ENCODE measurements at places on chromosomes 6 and 20. TPM values are rescaled to one million over a fixed set of nuclear protein-coding genes. Genes with fewer than 3 reads are reported as not detected.

DNA sequence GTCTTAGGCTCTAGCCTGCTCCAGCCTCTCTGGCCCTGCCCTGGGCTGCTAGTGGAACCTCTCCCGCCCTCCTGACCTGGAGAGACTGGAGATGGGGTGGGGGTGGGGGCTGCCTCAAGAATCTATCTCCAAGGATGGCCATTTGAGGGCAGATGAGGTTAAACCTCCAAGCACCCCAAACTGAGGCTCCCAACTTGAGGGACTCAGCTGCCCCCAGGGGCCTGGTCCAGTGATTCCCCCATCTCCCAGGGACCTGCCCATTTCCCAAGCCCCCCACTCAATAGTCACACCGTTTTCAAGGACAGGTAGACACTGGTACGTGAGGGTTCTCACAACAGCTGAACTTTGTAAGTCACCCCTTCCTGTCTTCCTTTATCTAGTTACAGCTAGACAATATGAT, 7.1 kb upstream of the BPIFB1 start:
- DNase-seq: no peak

- no peak for DNase-seq
Observed at GRCh38 chr6:130520801-130521200, 155.0 kb downstream of the TMEM200A start.

DNA sequence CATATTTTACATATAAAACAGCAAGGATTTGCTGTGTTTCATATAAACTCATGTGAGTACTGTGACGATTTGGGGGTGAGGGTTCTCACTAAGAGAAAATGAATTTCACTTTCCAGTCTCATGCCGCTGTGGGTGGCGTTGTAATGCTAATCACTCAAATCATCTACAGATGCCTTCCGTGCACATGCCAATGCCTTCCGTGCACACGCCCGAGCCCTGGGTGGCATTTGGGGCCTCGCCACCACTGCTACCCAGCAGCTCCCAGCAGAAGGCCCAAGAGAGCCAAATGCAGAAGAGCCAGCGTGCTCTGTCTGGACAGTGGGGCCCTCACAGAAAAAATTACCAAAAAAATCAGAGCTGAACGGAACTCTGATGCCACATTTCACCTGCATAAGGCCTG, 53.7 kb downstream of the WDR27 start:
- DNase-seq: no peak

- no peak for DNase-seq
Observed at GRCh38 chr6:163974322-163974721, 559.8 kb downstream of the QKI start.

DNA sequence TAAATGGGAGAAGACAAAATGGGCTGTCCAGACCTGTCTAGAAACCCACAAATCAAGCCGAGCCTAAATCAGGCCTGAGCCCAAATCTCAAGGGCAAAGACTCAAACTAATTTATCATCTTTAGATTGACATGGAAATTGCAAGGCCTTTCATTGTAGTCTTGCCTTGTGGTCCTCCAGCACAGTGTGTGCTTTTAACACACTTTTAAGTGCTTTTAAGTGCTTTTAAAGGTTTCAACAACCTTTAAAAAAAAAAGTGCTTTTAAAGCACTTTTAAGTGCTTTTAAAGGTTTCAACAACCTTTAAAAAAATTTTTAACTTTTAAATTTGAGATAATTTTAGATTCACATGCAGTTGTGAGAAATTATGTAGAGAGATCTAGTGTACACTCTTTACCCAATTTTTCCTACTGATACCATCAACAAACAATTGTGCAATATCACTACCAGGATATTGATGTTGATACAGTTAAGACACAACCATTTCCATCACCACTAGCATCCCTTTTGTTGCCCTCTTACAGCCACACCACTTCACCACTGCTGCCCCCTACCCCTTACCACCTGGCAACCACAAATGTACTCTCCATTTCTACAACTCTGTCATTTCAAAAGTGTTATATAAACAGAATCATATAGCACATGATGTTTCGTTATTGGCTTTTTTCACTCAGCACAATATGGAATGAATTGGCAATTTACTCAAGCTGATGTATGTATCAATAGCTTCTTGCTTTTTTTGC, 23.1 kb upstream of the DCBLD1 start:
- DNase-seq: no peak

Gene KIF25
- 0.34 TPM for total RNA-seq

DNA sequence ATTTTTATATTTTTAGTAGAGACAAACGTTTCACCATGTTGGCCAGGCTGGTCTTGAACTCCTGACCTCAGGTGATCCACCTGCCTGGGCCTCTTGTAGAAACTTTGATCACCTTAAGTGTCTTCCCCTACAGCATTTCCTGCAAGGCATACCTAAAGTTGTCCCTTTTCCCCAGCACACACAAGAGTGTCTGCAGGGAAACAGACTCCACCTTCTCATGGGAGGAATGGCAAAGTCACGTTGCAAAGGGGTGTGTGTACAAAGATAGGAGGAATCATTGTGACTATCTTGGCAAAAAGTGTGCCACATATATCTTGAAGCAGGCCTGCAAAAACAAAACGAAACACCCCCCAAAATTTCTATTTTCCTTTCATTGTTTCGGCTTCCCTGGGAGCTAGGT, 160.8 kb upstream of the RNF24 start:
- DNase-seq: no peak

Gene RWDD2A
- 5.2 TPM for total RNA-seq

- DNase-seq: peak; percentile 54
Observed at GRCh38 chr6:154928325-154928922, 66.7 kb upstream of the TIAM2 start.

Gene NKX2-2
- total RNA-seq: not detected

GRCh38 chr20:45836841-45837240, 3.2 kb downstream of the SNX21 start:
- no peak for DNase-seq

DNA sequence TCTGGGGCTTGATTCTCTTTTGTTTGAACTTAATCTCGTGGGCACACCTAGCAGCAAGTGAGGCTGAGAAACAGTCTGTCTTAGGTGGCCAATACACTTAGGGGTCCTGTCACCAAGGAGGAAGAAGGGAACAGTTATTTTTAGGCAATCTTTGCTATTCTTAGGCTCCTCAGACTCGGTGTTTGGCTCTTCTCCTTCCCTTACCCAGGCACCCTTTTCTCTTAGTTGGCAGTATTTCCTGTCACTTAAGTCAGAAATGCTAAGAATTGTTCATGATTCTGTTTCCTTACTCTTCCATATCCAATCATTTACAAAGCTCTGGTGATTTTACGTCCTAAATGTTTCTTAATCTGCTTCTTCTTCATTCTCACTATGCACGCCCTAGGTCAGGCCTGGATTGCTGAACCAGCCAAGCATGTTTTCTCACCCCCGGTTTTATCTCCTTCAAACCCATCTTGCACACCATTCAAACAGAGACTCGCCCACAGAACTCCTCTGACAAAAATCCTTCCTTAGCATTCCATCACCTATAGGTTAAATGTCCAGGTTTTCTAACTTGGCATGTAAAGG, 45.2 kb upstream of the TMEM217 start:
- no peak for DNase-seq

GRCh38 chr6:98835149-98836024, 1.0 kb downstream of the POU3F2 start:
- no peak for DNase-seq

DNA sequence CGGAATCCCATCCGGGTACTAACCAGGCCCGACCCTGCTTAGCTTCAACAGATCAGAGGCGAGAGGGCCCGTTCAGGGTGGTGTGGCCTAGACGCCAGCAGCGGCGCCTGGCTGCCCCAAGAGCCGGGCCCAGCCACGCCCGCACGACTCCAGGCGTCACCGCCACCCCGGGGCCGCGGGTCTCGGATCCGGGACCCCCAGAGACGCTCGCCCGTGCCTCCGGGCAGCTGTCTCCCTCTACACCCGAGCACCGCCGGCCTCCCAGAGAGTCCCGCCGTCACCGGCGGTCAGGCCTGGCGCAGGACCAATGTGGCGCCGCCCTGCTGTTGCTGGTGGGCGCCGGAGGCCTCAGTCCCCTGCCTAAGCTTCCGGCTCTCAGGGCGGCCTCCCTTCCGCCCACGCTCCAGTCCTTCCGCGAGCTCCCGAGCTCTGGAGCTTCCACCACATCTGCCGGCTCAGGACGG, 441.2 kb upstream of the DEFB115 start:
- peak; percentile 35 for DNase-seq

- no peak for DNase-seq
Observed at GRCh38 chr20:32681175-32682084, 7.7 kb upstream of the C20orf203 start.

DNA sequence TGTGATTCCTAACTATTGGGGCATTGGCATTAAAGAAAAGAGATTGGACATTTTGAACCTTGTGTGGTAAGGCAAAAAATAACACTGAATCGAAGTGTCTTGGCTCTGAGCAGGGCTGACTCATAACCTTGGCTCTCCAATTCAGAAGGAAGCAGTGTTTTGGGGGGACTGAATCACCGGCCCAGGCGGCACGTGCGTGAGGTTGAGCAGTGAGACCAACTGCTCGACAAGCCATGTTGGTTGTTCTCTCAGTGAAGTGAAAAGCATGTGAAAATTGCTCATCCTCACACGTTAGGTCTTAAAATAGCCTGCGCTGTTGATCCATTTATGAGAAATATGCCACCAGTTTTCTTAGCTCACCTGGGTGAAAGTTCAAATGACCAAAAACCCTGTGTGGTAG, 137.8 kb upstream of the SPACA1 start:
- peak; percentile 62 for DNase-seq

DNA sequence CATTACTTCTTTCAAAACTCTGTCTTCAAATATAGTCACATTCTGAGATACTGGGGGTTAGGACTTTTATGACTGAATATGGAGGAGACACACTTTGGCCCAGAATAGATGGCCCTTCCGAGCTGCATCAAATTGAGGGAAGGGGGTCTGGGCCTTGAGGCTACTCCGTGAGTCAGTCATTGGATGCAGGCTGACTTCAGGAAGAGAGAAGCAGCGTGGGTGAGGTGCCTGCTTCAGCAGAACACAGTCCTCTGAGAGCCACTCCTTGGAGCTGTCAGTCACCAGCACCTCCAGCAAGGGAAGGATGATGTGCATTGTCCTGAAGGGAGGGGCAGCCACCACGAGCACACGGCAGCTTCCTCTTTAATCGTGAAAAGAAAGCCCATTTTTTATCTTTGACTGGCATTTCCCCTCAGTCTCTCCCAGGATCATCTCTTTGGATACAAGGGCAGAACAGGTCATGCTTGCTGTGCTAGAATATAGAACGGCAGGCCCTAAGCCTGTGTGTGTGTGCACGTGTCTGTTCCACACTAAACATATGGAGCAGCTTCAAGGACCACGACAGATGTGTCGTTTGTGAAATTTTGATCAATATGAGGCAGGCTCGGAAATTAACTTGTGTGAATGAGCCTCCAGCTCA, 721.6 kb downstream of the KIF16B start:
- DNase-seq: no peak

Gene KATNA1
- 10.5 TPM for total RNA-seq

GRCh38 chr20:63036291-63036690, 29.5 kb upstream of the BHLHE23 start:
- peak; percentile 9 for DNase-seq

Gene TPBG
- 9.8 TPM for total RNA-seq

- peak; percentile 46 for DNase-seq
Observed at GRCh38 chr6:148240461-148240840, 102.2 kb upstream of the SASH1 start.

- DNase-seq: no peak
Observed at GRCh38 chr6:62324834-62325233, 38.8 kb upstream of the KHDRBS2 start.

Gene SLC17A3
- not detected for total RNA-seq

Gene MANEA
- total RNA-seq: 7.2 TPM

DNA sequence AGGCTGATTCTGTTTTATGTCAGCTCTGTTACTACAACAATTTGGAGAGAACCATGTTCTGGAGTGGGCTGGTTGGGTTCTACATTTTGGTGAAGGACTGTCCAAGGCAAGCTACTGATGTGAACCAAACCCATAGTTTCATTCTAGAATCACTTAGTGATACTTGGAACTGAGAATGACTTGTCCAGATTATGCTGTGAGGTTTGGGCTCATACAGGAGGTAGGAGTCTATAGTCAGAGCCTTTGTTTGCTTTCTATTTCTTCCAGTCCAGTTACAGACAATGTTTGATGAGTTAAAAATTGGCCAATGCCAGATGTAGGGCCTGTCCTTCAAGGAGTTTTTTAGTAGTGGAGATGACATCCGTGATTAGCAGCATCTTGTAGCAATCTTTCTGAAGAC, 97.9 kb downstream of the LRRC1 start:
- no peak for DNase-seq

Gene BPI
- not detected for total RNA-seq

DNA sequence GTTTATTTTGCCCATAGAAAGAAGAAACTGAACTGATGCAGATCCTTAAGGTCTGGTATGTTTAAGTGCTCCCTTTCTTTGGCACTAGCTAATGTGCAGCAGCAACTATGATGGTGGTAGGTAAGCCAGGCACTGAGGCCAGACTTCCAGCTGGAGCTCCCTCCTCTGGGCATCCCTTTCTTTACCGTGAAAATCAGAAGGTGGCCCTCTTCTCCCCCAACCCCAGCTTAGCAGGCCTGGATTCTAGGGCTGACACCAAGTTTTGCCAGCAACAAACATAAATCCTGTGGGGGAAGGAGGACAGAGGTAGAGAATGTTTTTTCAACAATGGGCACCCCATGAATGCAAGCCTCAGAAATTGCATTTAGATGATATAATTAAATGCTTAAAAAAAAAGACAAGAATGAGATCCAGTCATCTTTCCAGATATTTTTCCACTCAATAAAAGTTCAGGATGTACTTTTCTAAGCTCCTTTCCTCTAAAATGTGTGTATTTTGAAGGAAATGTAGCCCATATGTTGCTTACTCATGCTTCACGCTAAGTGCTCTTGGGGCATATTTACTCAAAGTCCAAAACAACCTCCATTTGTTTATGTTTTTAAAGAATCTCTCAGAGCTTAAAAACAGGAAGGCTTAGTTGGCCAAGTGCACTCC, 123.9 kb upstream of the NXT1 start:
- no peak for DNase-seq
